Activated naive CD8-positive, alpha-beta T cell treated with anti-CD3 and anti-CD28 coated beads for 36 hours (primary cell): ENCODE measurements at places on chromosomes 12 and 14.

- DNase-seq, result no peak
Observed at GRCh38 chr12:116295327-116296263, 18.1 kb upstream of the MED13L start.

DNA sequence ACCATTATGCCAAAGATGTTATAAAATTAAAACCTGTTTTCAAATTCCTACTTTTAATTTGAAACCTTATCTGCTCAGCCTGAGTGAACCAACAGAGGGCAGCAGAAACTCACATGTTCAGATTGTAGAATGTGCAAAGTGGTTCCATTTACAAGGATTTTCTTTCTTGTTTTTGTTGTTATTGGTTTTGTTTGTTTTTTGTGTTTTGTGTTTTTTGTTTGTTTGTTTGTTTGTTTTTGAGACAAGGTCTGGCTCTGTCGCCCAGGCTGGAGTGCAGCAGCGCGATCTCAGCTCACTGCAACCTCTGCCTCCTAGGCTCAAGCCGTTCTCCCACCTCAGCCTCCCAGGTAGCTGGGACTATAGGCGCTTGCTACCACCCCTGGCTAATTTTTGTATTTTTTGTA, 22.8 kb upstream of the GARIN2 start:
- no peak for DNase-seq

- DNase-seq, result no peak
Observed at GRCh38 chr12:112005419-112006395, 7.3 kb downstream of the TMEM116 start.

GRCh38 chr12:69608114-69608513, 2.6 kb downstream of the LRRC10 start:
- no peak for DNase-seq

GRCh38 chr14:51674294-51675002, 22.7 kb downstream of the FRMD6 start:
- no peak for DNase-seq

- DNase-seq, result peak; percentile 11
Observed at GRCh38 chr12:50985322-50985721, 33.0 kb downstream of the HIGD1C start.

GRCh38 chr12:94204499-94205247, 56.3 kb downstream of the PLXNC1 start:
- peak; percentile 13 for DNase-seq

- no peak for DNase-seq
Observed at GRCh38 chr12:20438299-20438779, 70.0 kb downstream of the PDE3A start.

DNA sequence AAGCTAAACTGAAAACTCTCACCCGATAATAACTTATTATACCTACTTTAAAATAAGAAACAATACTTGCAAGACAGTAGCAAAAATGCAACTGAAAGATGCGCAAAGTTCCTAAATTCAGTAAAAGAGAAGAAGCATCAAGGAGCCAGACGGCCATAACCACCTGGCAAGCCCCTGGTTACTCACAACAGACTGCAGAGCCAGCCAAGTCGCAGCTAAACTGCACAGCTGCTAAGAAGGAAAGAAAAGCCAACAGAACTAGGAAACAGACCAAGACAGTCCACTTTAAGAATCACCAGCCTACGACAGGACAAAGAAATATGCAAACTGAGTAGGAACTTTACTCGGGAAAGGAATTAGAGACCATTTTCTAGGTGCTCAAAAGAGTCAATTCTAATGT, 127.9 kb downstream of the TMTC1 start:
- no peak for DNase-seq

- no peak for DNase-seq
Observed at GRCh38 chr14:38789805-38790204, 313.2 kb downstream of the SEC23A start.

- DNase-seq, result peak; percentile 26
Observed at GRCh38 chr14:70013271-70013873, 134.2 kb downstream of the SMOC1 start.

DNA sequence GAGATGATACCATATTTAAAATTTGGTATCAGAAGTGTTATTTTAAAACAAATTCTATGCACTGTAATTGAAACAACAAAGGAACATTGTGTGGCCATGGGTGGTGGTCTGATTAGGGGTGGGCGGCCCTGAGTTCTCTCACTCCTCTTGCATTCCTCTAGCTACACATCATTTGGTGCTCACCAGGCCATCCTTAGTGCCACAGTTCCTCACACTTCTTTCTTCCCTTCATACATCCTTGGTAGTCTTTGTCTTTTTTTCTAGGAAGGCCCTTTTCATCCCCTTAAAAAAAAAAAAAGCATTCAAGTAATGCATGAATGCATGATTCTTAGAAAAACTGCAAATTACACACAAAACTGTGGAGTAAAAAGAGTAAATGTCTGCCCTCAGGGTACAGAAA, 2.4 kb upstream of the MANSC4 start:
- DNase-seq, result no peak

DNA sequence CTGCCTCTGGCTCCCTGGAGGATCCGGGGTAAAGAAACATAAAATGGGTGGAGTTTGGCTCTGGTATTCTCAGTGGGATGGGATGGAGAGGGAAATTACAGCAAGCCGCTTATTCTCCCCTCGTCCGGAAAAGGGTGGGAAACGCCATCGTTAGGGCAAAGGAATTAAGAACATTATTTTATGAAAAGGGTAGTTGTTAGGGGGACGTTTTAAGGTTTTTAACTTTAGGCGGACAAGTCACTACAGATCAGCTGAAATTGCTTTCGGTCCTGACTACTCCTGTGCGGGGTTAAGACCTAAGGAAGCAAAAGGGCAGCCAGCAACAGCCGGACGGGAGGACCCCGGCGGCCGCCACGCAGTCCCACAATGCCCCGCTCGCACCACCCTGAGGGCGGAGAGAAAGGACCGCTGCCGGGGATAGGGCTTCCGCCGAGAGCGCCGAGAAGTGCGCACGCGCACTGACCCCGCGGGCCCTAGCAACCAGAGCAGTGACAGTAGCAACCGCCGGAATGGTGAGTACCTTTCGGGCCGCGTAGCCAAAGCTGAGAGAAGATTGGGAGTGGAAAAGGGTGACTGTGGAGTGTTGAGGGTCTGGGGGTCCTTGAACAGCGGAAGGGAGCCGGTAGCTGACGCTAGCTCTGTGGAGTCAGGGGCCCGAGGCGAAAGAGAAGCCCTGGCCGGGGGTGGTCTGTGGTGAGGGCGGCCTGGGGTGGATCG, at the start of gene DNAL1:
Gene DNAL1 (plus strand): TSS at position 456 of the 717 bp plus-strand sequence. CDS start 54 bp downstream, at position 510.
- peak; percentile 94 for DNase-seq

GRCh38 chr14:54691525-54692283, 124.8 kb downstream of the SAMD4A start:
- DNase-seq, result peak; percentile 36

- no peak for DNase-seq
Observed at GRCh38 chr12:30358671-30359070, 337.0 kb downstream of the IPO8 start.

DNA sequence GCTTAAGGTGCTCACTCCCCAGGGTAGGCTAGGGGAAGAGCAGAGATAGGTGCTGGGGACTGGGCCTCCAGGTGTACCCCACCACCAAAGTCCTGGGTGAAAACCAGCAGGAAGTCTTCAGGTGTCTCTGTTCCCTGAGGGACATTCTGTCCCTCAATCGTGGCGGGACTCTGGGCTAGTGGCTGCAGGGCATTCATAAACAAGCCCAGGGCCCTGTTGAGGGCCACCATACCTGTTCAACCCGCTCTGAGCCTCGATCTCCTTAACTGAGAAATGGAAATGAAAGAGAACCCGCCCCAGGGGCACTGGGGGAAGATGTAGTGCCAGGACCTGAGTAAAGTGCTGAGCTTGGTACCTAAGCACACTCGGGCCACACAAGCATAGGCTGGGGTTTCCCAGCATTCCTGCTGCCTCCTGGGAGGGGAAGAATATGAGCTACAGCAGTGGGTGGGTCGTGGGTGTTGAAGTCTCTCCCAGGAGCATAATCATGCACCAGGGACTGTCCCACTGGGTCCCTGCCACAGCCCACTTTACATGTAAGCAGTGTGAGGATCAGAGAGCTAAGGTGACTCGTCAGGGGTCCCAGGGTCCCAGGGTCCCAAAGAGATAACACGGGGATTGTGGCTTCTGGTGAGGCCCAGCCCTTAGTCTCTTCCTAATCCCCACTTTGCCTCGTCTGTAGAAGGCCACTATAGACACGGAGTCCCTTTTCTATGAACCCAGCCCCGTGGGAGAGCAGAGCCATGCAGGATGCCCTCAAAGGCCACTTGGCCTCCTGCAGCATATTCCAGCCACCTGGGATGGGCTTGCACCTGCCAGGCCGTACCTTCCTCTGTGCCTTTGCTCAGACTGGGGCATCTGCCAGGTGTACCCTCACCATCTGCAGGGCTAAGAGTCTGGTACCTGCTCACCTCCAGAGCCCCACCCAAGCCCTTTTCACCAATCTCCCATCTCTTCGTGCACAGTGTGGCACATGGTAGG, 14.4 kb downstream of the FAM222A start:
- DNase-seq, result no peak

GRCh38 chr12:25286837-25287236, 36.1 kb upstream of the KRAS start:
- DNase-seq, result no peak

GRCh38 chr14:37650356-37651037, 55.1 kb downstream of the TTC6 start:
- DNase-seq, result no peak

GRCh38 chr12:81958406-81958805, 199.3 kb upstream of the PPFIA2 start:
- no peak for DNase-seq

- DNase-seq, result no peak
Observed at GRCh38 chr14:91888641-91889476, 21.5 kb upstream of the TC2N start.

- no peak for DNase-seq
Observed at GRCh38 chr12:124640056-124640455, 72.6 kb upstream of the NCOR2 start.

GRCh38 chr12:32454075-32454474, 54.7 kb downstream of the FGD4 start:
- no peak for DNase-seq

- DNase-seq, result no peak
Observed at GRCh38 chr14:53260928-53261327, 107.8 kb upstream of the DDHD1 start.

- DNase-seq, result no peak
Observed at GRCh38 chr14:102227184-102227964, 77.6 kb downstream of the MOK start.

DNA sequence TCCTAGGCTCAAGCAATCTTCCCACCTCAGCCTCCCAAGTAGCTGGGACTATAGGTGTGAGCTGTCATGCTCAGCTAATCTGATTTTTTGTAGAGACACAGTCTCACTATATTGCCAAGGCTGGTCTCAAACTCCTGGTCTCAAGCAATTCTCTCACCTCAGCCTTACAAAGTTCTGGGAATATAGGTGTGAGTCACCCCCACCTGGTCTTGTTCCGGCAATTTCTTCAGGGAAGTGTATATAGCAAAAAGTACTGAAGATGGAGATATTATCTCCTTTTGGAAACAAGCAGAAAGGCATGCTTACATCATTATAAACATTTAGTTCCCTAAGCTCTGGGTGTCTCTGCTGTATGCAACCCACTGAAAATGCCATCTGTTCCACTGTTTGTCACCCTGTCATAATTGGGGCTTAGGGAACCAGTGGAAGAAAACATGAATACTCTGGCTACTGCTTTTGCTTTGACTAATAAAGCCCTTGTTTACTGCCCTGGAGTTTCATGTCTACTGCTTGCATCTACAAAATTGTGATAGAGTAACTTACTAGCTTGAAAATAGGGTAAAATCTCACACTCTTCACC, 940.2 kb downstream of the GALC start:
- DNase-seq, result no peak

DNA sequence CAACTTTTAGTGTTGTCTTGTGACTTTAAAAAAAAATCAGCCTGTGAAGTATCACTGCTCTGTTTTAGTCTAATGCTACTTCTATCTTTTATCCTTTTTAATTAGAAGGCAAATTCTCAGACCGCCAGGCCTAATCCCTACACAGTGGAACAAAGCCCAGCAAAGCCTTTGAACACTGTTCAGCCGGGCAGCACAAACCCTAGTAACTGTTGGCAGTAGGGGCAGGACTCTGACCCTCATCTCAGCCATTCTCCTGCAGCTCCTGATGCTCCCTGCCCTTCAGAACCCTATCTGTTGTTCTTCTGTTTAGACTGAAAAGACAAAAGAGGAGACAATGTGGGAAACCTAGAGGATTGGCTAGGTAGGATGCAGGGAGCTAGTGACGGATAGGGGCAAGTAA, 78.0 kb upstream of the OTX2 start:
- DNase-seq, result no peak

GRCh38 chr12:92698474-92698873, 4.3 kb upstream of the PLEKHG7 start:
- DNase-seq, result no peak

- DNase-seq, result no peak
Observed at GRCh38 chr12:92075425-92075914, 70.2 kb downstream of the BTG1 start.

DNA sequence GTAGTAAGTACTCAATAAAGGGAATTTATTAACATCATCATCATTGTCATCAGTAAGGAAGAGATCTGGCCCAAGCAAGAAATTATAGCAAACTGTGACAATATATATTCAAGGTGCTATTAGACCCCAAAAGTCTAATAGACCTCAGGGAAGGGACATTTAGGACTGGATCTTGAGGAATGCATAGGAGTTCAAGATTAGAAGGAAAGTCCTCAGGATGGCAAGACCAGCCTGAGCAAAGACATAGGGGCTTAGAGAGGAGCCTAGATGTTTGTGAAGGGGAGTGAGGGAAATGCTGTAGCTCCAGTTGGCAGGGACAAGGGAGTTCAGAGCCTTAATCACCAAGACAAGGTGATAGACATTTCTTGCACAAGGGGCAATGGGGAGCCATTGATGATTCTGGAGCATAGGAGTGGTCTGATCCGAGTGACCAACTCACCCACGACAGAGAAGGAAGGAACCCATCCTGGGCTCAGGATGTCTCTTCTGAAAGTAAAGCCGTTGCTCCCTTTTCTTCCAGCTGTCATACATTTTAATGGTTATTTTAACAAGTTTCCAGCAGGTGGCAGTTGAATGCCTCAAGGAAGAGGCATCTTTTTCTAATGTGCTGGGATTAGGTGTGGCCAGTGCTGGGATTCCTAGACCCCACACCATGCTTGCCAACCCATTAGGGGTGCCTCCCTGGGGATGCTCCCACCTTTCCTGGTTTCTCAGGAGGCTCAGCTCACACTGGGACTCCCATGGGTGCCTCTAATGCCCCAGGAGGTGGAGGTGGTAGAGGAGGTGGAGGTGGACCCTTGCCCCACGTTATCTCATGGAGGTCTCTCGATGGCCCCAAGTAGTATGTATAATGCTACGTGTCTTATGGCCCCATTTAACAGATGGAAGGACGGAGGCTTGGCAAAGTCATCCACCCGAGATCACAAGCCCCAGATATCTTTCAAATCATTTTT, 37.8 kb downstream of the PHETA1 start:
- DNase-seq, result no peak

DNA sequence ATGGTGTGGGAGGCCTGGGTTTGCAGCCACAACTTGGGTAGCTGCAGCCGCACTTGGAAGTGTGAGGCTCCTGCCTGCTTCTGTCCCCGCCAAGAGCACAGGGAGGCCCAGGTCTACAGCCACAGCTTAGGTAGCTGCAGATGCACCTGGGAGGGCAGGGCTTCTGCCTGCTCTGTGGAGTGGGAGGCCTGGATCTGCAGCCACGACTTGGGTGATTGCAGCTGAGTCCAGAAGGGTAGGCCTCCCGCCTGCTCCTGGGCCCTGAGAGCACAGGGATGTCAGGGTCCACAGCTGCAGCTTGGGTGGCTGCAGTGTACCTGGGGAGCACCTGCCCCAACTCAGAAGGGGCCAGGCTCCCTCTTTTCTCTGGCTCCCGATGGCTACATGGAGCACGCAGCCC, 287.3 kb downstream of the AEBP2 start:
- DNase-seq, result no peak

GRCh38 chr12:58731096-58731495, 189.2 kb downstream of the LRIG3 start:
- no peak for DNase-seq

GRCh38 chr14:56310643-56311042, 192.4 kb downstream of the PELI2 start:
- DNase-seq, result no peak
